Esophagus mucosa (tissue), 1 donor: ENCODE measurements at places on chromosomes 2 and 18.

GRCh38 chr2:75610671-75611070 lies 35.9 kb upstream of the MRPL19 start:
- ATAC-seq, result no peak

- ATAC-seq, result no peak
These were observed 205.9 kb downstream of the SNTG2 start for GRCh38 chr2:1156531-1156930.

DNA sequence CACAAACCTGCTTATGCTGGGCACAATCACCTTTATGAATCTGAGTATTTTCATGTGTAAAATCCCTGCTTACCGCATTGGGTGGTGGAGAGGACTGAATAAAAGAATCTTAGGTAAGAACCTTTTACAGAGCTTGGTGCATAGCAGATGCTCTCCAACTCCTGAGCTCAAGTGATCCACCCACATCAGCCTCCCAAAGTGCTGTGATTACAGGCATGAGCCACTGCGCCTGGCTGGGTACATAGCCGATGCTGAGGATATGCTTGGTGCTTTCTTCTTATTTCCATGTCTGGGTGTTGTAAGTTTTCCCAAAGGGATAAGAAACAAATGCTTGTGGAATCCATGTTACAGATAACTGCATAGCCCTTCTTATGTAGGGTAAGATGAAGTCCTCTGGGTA lies 244.3 kb upstream of the PXDN start:
- no peak for ATAC-seq

DNA sequence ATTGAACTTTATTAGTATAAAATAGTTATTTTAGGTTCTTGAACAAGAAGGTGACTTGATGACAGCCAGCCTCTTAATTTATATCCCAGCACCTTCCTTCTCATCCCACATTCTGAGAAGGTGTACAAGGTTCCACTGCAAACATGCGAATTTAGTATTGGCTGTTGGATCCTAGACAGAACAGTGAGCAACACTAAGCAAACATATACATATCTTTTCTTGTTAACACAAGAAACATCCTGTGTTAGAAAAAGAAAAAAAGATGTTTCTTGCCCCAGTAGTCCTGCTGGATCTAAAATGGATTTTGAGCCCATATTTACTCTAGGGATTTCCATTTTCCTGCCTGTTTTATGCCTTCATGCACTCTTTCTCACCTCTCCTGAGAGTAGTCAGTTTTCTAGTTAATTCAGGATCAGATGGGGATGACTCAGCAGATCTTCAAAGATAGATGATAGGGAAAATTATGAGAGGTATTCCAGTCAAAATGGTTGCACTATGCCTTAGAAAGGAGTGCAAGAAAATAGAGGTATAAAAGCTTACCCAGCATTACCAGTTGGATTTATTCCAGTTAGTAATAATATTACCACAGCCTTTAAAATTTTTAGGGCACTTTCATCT lies 336.5 kb downstream of the MEIS1 start:
- ATAC-seq, result no peak

DNA sequence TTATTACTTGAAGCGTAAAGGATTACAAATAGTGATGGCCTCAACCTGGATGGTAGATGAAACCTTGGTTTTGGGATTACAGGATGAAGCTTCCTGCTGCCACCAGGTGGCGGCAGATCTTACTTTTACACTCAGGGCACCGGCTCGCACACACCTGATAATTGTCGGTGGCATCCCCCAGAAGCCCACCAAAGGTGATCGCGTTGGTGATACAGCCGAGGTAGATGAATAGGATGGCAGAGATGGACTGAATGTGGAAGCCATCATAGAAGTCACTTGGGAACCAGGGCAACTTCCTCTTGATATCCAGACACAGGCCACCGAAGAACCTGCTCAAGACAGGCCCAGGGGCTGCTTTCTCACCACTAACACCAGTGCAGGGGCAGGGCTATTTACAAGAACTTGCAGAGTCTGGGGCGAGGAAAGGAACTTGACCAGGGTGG lies 51.8 kb downstream of the MTHFD2 start:
- ATAC-seq, result peak; percentile 51

DNA sequence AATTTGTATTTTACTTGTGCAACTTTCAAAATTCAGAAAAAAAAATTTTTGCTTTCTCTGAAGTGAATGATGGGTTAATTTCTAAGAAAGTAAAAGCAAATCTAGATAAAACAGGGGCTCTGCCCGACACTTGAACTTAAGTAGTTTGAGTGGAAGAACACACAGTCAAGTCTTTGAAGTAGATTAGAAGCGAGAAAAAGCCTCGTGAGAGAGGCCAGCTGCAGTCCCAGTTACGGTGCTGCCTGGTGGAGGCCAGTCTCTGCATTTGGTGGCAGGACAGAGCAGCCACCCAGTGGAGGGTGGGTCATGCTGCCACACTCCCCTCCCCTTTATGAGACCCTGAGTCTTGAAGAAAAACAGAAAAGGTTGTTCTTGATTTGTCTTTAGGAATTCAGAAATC lies 81.8 kb downstream of the INPP5D start:
- no peak for ATAC-seq

DNA sequence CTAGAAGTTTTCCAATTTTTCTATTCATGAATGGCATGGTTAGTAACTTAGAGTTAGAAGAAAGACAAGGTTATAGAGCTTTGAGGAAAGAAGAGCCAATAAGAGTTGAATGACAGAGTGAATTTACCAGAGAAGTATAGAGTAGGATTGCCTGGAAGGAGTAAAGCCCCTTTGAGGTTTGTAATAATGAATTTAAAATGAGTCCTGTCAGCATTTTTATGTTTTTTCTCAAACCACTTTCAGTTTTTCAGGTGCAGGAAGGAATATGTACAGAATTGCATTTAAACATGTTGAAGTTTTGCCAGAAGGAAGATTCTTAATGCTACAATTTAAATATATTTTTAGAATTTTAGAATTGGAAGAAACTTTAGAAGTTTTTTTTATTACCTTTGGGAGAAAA lies 408.3 kb downstream of the DSC3 start:
- ATAC-seq, result no peak

- no peak for ATAC-seq
These were observed 237.6 kb upstream of the FOSL2 start for GRCh38 chr2:28155086-28155485.

DNA sequence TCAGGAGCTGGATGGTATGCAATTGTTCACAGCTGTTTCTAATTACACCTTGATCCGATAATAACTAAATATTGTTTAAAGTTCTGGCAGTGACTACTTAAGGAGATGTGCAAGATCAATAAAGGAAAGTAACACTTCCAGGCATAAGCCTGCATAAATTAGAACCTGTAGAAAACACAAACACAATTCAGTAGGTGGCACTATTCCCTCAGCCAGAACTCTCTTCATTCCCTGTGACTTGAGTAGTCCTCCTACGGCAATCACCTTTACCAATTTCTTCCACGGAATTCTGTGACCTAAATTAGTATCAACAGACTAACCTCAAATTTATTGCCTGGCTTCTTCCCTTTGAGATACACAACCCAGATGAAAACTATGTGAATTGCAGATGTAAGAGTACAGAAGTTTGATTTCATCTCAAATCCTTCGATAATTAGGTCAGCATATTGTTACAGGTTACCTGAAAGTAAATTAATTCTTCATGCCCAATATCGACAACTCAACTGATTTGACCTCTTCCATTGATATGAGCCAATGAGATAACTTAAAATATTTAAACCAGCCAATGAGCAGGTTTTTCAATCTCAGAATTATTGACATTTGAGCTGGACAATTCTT lies 137.8 kb downstream of the PID1 start:
- ATAC-seq, result peak; percentile 44

DNA sequence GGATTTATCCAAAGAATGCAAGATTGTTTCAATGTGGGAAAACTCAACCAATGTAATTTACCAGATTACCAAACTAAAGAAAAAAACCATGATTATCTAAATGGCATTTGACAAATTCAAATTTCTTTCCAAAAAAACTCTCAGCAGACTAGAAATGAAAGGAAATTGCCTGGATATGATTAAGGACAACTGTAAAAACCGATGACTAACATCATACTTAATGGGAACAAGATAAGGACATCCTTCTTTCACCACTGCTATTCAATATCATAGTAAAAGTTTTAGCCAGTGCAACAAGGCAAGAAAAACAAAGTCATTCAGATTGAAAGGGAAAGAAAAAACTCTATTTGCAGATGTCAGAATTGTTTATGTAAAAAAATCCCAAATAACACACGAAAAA lies 4.4 kb upstream of the CCDC150 start:
- ATAC-seq, result no peak

GRCh38 chr2:27762951-27763906 lies 8.3 kb upstream of the MRPL33 start:
- ATAC-seq, result no peak

DNA sequence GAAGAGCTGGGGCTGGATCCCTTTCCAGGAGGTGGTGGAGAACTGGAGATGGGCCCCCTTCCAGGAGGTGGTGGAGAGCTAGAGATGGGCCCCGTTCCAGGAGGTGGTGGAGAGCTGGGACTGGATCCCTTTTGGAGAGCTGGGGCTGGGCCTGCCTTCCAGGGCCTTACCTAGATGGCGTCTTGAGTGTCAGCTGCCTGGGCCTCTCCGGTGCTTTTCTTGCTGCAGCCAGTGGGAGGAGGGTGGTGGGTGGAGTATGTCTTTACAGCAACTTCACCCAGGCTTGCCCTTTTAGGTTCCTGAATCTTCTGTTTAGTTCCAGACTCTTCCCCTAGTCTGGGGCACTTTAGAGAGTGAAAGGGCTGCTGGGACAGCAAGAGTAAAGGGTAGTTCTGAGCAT lies 19.1 kb upstream of the TXNDC2 start:
- peak; percentile 33 for ATAC-seq
